ENCODE measurements at places on chromosomes 1 and 21.

- DNase-seq: no peak
Measured at GRCh38 chr1:22612671-22613571, 23.5 kb upstream of the C1QA start.

DNA sequence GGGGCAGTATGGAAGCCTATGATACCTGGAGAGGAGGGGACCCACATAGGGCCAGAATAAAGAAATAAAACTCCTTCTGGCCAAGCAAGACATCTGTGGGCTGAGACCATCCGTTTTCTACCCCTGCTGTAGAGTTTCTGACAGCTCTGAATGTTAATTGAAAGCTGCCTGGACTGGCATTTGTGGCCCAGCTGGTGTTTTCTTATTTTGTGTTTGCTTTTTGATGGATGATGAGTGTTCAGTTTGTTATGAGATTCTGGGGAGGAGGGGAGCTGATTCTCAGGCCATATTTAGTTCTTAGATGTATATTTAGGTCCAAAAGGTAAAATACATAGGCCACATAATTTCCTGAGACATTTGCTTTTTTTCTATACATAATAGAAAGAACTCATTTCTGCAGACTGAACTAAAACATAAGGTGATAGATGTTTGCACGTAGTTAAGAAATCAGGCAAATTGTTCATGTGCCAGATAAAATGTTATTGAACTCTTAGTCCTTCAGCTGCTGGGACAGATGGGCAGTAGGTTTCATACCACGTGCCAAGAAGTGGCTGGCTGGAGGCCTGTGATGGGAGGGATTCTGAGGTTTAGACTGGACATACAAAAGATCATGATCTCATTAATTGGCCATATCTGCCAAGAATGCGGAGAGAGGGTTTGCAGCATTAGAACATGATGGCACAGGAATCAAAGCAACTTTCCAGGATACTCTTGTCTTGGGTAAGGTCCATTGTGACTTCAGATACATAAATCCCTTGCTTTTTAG lies 54.1 kb downstream of the DSCAM start:
- no peak for DNase-seq

DNA sequence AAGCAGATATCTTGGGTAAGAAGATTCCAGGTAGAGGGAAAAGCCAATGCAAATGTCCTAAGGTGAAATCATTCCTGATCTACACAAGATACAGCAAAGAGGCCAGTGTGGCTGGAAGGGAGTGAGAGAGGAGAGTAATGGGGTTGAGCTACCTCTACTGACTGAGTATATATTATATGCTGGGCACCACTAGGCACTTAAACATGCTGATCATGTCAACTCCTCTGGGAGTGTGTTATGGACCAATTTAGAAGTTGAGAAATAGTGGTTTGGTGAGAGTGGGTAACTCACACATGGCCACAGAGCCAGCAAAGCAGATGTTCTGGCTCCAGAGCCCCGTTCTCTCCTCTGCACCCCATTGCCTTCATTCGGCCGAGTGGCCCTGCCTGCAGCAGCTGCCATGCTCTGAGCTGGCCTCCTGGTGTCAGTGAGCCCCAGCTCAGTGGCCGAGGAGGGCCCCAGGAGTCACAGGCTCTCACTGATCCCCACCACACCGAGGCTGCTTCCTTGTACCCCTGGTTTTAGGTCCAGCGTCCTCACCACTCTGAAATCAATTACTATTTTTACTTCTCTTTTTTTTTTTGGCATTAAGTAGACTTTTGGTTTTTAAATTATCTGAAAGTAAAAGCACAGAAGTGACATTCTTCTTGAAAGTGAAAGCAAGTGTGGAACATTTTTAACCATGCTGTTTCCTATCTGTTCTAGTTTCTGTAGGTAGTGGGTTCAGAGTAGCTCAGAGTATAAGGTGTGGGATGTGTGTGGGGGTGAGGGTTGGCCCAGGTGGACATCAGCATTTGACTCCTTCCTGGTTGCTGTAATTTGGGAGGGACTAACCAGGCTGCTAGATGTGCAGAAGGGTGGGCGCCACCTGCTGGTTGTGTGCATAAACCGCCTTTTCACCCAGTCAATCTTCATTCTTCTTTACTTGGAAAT lies 45.8 kb upstream of the CRNN start:
- peak; percentile 38 for DNase-seq

GRCh38 chr1:22794647-22795365 lies 84.2 kb downstream of the EPHB2 start:
- DNase-seq: no peak

GRCh38 chr1:36309397-36309796 lies 3.2 kb downstream of the SH3D21 start:
- DNase-seq: no peak
